Activated B cell treated with CpG ODN at 0.5 μM for 24 hours (primary cell): ENCODE measurements at places on chromosomes 3 and 15.

DNA sequence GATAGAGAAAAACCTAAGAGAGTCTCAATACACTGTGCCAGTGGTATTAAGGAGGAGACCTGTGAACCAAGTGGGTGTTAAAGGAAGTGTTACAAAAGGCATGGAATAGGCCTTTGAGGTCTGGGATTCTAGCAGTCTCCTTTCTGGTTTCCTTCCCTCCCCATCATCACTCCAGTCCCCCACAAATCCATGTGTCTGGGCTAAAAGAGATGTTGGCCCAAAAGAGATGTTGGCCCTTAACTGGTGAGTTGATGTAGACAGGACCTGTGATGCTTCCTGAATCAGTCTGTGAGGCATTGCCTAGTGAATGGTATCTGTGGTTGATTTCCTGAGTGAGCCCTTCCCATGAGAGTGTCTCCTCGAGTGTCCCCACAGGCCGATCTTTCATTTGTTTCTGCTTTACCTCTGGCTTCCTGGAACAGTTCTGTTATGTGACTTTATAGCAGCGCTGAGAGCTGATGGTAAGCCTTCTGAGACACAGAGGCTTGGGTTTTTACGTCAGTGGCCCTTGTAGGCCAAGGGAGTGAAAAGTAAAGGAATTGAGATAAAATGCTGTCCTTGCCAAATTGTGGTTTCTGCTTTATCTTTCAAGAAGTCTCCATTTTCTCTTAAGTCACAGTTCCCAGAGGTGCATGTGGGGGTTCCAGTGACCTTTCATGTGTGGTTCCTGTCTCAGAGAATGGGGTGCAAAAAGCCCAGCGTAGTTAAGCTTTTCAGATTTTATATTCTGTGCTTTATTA, 87.8 kb downstream of the KLHL25 start:
- peak; percentile 31 for DNase-seq

- no peak for DNase-seq
These were observed 49.1 kb downstream of the RSRC1 start for GRCh38 chr3:158158969-158159368.

- DNase-seq = no peak
These were observed 660 bp upstream of the RTF1 start for GRCh38 chr15:41416128-41416741.

- no peak for DNase-seq
These were observed 63.1 kb upstream of the UBE3A start for GRCh38 chr15:25501828-25502446.

DNA sequence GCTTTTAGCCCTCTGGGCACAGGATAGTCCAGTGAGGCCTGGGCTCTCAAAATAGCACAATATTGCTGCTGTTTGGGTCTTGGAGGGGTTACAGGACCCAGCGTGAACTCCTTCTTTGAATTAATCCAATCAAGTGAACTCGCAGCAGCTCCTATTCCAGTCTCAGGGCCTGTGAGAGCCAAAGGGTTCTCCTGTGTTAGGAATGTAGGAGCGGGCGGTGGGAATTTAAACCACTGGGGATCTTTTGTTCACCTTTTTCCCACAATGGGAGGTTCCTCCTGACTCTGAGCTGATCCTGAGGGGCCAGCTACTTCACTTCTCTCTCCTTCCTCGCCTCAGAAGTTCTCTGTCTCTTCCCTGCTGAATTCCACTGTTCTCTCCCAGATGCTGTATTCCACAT, 504.0 kb downstream of the UNC13C start:
- no peak for DNase-seq

- no peak for DNase-seq
These were observed 7.4 kb downstream of the LRRC58 start for GRCh38 chr3:120341658-120342346.

GRCh38 chr3:165347526-165347925, 151.3 kb upstream of the SLITRK3 start:
- DNase-seq = no peak
